HepG2 (cell line): ENCODE measurements at places on chromosomes 7 and 10. TPM values are rescaled to one million over a fixed set of nuclear protein-coding genes. Genes with fewer than 3 reads are reported as not detected.

DNA sequence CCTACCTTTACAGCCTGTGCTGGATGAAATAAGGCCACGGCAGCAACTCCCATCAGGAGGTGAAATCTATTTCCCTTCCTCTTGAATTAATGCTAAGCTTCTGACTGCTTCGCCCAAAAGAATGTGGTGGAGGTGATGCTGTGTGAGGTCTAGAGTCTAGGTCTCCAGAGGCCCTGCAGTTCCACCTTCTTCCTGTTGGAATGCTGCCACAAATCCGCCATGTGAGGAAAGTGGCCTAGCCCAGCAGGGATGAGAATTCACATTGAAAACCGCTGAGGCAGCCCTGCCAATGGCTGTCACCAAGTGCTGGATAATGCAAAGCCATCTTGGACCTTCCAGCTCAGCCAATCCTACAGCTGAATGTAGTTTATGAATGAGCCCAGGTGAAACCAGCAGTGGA, 28.0 kb downstream of the RHOBTB1 start:
- no peaks in the 10 kb centered on the region for H3K4me1 ChIP-seq
- no peak overlapping the region for H3K27ac ChIP-seq
- peaks cover 9% of the 10 kb centered on the region for H3K36me3 ChIP-seq
- H3K4me3 ChIP-seq = no peak overlapping the region

CDK14 gene
- total RNA-seq = 0.66 and 0.71 TPM in 2 replicates

GRCh38 chr7:30434140-30434799, 44.3 kb downstream of the NOD1 start:
- DNase-seq = no peak
- no peaks in the 10 kb centered on the region for H3K27me3 ChIP-seq
- H3K36me3 ChIP-seq = no peaks in the 10 kb centered on the region; the same call in 1 of the 2 replicates
- H3K4me3 ChIP-seq = no peak overlapping the region

GRCh38 chr7:32074787-32075585, 4.8 kb upstream of the PDE1C start:
- no peaks in the 10 kb centered on the region for H3K4me1 ChIP-seq
- no peaks in the 10 kb centered on the region for H3K36me3 ChIP-seq
- no peak overlapping the region for H3K4me3 ChIP-seq
- DNase-seq = no peak

GRCh38 chr10:88073682-88074081, 210.3 kb downstream of the PTEN start:
- peaks cover 11% of the 10 kb centered on the region for H3K4me1 ChIP-seq
- H3K27me3 ChIP-seq = no peaks in the 10 kb centered on the region
- no peak for DNase-seq
- no peak overlapping the region for H3K27ac ChIP-seq
- H3K36me3 ChIP-seq = no peaks in the 10 kb centered on the region

DNA sequence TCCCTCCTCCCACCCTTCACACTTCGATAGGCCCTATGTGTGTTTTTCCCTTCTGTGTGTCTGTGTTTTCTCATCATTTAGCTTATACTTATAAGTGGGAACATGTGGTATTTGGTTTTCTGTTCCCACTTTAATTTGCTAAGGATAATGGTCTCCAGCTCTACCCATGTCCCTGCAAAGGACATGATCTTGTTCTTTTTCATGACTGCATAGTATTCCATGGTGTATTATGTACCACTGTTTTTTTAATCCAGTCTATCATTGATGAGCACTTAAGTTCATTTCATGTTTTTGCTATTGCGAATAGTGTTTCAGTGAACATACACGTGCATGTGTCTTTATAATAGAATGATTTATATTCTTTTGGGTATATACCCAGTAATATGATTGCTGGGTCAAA, 46.3 kb upstream of the GNAT3 start:
- no peaks in the 10 kb centered on the region for H3K36me3 ChIP-seq
- no peak for DNase-seq

DNA sequence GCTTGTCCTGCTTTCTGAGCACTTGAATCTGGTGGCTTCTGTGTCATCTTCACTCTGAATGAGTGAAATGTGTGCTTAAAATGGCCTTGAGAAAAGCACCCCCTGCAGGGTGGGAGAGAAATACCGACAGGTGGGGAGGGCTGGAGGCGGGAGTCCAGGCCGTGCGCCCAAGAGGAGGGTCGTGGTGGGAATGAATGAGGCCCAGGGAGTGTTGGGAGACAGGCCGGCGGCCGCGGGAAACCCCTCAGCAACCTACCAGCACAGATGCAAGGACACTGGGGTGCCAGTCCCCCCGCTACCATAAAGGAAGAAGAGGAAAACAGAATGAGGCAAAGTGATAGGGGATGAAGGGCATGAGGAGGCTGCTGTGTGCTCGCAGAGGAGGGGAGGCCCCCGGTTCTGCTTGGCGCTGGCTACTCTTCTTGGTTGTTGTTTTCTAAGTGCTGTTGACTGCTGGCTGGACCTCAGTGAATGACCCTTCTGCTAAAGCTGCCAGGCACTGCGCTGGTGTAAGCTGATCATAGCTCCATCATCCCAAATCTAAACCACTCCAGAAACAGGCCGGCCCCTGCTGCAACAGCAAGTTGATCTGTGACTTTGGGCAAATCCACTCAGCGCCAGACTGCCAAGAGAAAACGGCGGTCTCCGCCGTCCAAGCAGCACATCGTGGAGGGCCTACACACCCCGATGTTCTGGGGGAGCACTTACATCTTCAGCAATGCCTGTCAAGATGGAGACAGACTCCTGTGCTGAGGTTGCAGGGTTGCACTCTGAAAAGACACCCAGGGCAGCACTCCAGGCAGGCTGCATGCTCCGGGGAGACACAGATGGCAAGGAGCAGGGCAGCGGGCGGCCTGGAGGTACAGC, 378.5 kb downstream of the DNAJB6 start:
- H3K4me1 ChIP-seq = no peaks in the 10 kb centered on the region
- no peak for DNase-seq
- H3K4me3 ChIP-seq = no peak overlapping the region
- no peak overlapping the region for H3K27ac ChIP-seq
- no peaks in the 10 kb centered on the region for H3K36me3 ChIP-seq

DNA sequence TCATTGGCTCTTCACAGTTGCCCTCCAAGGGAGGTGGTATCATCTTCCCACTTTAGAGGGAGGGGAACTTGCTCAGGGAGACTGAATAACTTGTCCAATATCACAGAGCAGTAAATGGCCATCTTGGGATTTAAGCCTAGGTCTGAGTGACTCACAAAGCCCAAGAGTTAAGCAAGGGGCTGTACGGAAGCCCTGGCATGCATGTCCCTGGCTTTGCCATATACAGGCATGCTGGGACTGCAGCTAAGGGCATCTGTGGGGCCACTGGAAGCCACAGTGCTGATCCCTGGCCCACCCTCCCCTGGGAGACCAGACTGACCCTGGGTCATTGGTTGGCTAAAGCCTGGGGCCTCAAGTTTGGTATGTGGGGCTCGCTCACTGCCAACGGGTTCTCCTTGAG, 3.1 kb downstream of the VSIR start:
- H3K27me3 ChIP-seq = peaks cover 36% of the 10 kb centered on the region
- no peak for DNase-seq
- H3K4me1 ChIP-seq = peaks cover 42% of the 10 kb centered on the region
- H3K4me3 ChIP-seq = no peak overlapping the region
- no peak overlapping the region for H3K27ac ChIP-seq
- H3K36me3 ChIP-seq = no peaks in the 10 kb centered on the region

- peak overlapping the region; percentile 15 for H3K27ac ChIP-seq
- no peaks in the 10 kb centered on the region for H3K36me3 ChIP-seq
- peaks cover 83% of the 10 kb centered on the region for H3K4me1 ChIP-seq
- H3K27me3 ChIP-seq = no peaks in the 10 kb centered on the region
- no peak for DNase-seq
Observed at GRCh38 chr10:34731885-34732701, 83.0 kb downstream of the PARD3 start.

- no peak for DNase-seq
- H3K27ac ChIP-seq = no peak overlapping the region
- H3K4me1 ChIP-seq = no peaks in the 10 kb centered on the region
Observed at GRCh38 chr7:140771826-140772225, 75.3 kb downstream of the NDUFB2 start.

ENO4 gene
- not detected in 2 replicates for total RNA-seq

DNA sequence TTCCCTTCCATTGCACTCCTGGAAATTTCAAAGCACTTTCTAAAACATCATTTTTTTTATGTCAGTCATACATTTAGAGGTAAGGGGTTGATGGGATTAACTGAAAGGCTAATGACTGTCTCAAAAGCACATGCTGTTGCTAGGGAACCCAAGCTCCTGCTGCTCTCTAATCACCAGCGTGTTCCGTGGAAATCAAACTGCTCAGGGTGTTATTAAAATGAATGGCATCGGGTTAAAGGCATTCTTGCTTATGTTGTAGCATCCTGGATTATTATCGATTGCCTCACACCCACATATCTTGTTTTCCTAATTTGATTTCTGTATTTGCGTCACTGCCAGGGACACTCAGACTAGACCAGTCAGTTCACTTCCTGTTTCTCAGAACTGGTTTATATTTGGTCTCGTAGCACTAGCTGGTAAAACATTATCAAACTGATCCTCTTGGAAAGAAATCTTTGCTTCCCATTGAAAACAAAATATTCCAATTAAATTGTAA, 216.5 kb upstream of the MKLN1 start:
- DNase-seq = no peak
- H3K27ac ChIP-seq = peak overlapping the region; percentile 73
- H3K36me3 ChIP-seq = no peaks in the 10 kb centered on the region
- peak overlapping the region; percentile 89 for H3K4me3 ChIP-seq

DNA sequence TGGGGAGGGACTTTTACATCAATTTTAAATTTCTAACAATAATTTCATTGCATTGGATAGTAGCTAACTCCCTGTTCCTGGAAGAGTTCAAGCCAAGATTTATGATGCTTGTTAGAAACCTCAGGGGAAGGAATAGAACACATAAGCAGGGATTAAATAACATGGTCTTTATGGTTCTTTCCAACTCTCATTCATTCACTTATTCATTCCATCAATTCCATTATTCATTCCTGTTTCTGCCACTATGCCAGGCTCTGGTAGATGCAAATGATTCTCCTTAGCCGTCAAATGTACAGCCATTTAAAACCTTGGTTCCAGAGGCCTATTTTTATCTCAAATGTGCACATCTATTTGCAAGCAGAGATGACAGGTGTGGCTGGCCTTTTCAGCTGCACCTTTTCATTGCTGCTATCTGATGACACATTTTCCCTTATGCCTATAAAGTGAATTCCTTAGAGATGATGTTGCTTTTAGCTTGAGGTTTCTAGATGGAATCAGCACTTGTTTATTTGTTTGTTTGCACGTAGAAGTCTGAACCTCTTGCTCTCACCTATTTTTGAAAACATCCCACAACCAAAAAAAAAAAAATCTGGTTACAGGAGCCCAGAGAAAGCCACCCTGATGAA, 205.7 kb upstream of the IGFBP3 start:
- H3K36me3 ChIP-seq = no peaks in the 10 kb centered on the region
- no peak overlapping the region for H3K27ac ChIP-seq
- no peak for DNase-seq
- H3K4me3 ChIP-seq = no peak overlapping the region

- H3K27me3 ChIP-seq = no peaks in the 10 kb centered on the region
- peak; percentile 32 for DNase-seq
- no peaks in the 10 kb centered on the region for H3K4me1 ChIP-seq
- H3K4me3 ChIP-seq = no peak overlapping the region
Observed at GRCh38 chr7:13262929-13263530, 575.6 kb downstream of the ARL4A start.

DNA sequence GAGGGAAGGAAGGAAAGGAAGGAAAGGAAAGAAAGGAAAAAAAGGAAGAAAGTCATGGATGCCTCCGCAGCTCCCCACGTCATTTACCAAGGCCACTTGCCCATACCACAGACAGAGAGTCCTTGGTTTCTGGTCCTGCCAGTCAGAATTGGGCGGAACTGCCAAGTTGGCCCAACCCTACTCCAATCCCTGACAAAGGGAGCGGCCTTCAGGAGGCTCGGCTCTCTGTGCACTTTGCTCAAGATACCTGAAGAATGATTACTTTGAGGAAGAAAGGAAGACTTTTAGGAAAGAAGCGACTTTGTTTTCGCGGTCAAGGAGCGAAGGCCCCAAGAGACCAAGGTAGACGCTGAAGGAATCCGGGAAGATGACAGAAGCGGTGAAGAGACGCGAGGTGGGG, 49.1 kb upstream of the FXYD4 start:
- H3K4me1 ChIP-seq = peaks cover 15% of the 10 kb centered on the region
- H3K4me3 ChIP-seq = no peak overlapping the region
- DNase-seq = no peak
- H3K27me3 ChIP-seq = peaks cover 1% of the 10 kb centered on the region; the same call in 1 of the 2 replicates

DNA sequence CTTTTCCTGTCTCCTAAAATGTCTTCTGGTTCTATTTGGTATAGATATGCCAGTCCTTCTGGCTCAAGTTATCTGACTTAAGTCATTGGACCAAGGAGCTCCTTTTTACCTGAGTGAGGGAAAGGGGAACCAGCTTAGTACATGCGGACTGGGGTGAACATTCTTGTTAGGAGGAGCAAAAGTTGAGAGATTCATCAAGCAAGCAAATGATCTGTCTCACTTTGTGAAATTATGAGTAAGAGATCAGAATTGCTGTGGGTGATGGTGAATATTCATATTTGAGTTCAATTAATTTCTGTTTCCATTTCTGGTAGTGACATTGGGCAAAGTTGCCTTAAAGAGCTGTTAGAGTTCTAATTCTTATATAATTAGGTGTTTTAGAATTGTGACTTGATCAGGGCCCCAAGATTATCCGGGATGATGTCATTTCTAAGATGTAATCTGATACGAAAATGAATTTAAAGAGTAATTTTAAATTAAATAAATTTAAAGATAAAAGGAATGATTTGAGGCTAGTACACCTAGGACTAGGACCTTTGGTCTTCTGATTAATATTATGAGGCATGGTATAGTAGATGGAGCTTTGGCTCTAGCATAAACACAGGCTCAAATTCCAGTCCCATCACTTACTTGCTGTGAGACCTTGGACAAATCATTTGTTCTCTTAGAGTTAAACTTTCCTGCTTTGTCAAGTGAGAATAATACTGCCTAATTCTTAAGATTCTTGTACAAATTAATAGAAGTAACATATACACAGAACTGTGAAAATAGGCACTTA, 60.4 kb upstream of the STRIP2 start:
- H3K4me3 ChIP-seq = no peak overlapping the region
- H3K36me3 ChIP-seq = no peaks in the 10 kb centered on the region
- no peaks in the 10 kb centered on the region for H3K4me1 ChIP-seq
- H3K27me3 ChIP-seq = no peaks in the 10 kb centered on the region
- H3K27ac ChIP-seq = no peak overlapping the region

ATP6V0A4 gene
- 0.11 and 0.24 TPM in 2 replicates for total RNA-seq

- no peaks in the 10 kb centered on the region for H3K27me3 ChIP-seq
- DNase-seq = no peak
- no peak overlapping the region for H3K4me3 ChIP-seq
- no peaks in the 10 kb centered on the region for H3K4me1 ChIP-seq
Observed at GRCh38 chr7:157870644-157871290, 534.0 kb downstream of the DNAJB6 start.

ANXA8L1 gene
- total RNA-seq = not detected in 2 replicates
